ENCODE measurements at places on chromosomes 7 and 10. TPM values are rescaled to one million over a fixed set of nuclear protein-coding genes. Genes with fewer than 3 reads are reported as not detected.
A peak's percentile ranks its signal among the peaks of the same experiment; 100 is the strongest.

GRCh38 chr10:84944187-84944586 is 615.8 kb downstream of the CCSER2 start:
- H3K4me1 ChIP-seq = peaks cover 7% of the 10 kb centered on the region
- peaks cover 2% of the 10 kb centered on the region for H3K27me3 ChIP-seq
- no peaks in the 10 kb centered on the region for H3K36me3 ChIP-seq
- DNase-seq = no peak
- H3K4me3 ChIP-seq = no peak overlapping the region

Gene KIF11
- total RNA-seq = 55.7 TPM

DNA sequence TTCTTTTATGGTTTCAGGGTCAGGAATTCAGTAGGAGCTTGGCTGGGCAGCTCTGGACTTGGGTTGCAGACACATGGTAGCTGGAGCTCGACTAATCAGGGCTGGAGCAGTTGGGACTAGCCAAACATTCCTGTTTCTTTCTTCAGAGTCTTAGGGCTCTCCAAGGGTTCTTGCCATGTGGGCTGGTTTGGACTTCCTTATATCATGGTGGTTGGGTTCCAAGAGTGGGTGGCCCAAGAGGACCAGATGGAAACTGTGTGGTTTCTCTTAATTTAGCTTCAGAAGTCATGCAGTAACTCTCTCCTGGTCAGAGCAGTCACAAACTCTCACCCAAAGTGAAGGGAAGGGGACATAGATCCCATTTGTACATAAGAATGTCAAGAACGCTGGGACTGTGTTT is 270.1 kb upstream of the FZD1 start:
- 0 out of 2 replicates have a peak, but pooled peaks cover 3% of the 10 kb centered on the region for H3K36me3 ChIP-seq
- no peaks in the 10 kb centered on the region for H3K4me1 ChIP-seq
- no peaks in the 10 kb centered on the region for H3K27me3 ChIP-seq
- no peak overlapping the region for H3K27ac ChIP-seq

- H3K36me3 ChIP-seq = peaks cover 5% of the 10 kb centered on the region
- H3K27me3 ChIP-seq = no peaks in the 10 kb centered on the region
- no peak overlapping the region for H3K4me3 ChIP-seq
- no peak overlapping the region for H3K27ac ChIP-seq
- H3K4me1 ChIP-seq = no peaks in the 10 kb centered on the region
Measured at GRCh38 chr10:49272251-49273081, 26.5 kb upstream of the C10orf71 start.

GRCh38 chr7:106282390-106282789 is 2.4 kb downstream of the NAMPT start:
- H3K36me3 ChIP-seq = no peaks in the 10 kb centered on the region
- H3K27me3 ChIP-seq = no peaks in the 10 kb centered on the region
- H3K4me1 ChIP-seq = peaks cover 50% of the 10 kb centered on the region
- no peak overlapping the region for H3K27ac ChIP-seq
- H3K4me3 ChIP-seq = peak overlapping the region; percentile 94

Gene CLEC2L
- total RNA-seq = 0.69 TPM

GRCh38 chr7:148803094-148803493 is 81.0 kb downstream of the EZH2 start:
- H3K27me3 ChIP-seq = no peaks in the 10 kb centered on the region
- peak overlapping the region; percentile 21 for H3K27ac ChIP-seq
- no peak overlapping the region for H3K4me3 ChIP-seq

Gene SPDYE16
- total RNA-seq = not detected

DNA sequence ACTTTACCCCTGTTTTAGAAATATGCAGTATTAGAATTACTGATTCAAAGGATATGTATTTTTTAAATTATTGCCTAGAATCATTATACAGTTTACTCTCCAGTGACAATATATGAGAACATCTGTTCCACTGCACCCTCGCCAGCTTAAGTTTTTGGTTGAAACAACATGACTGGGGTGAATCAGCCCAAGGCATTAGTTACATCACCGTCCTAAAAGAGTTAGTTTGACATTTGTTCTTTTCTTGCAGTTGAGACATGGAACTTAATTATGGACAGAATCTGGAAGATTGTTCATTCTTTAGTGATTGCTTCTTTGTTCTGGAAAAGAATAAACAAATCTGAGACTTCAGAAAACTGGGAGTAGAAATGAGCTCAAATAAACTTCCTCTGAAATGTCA is 167.3 kb upstream of the DKK1 start:
- no peaks in the 10 kb centered on the region for H3K27me3 ChIP-seq
- H3K4me1 ChIP-seq = peaks cover 3% of the 10 kb centered on the region
- no peak overlapping the region for H3K4me3 ChIP-seq
- no peak overlapping the region for H3K27ac ChIP-seq
- no peaks in the 10 kb centered on the region for H3K36me3 ChIP-seq

- DNase-seq = no peak
- peaks cover 30% of the 10 kb centered on the region for H3K4me1 ChIP-seq
- H3K27me3 ChIP-seq = peaks cover 3% of the 10 kb centered on the region
- no peak overlapping the region for H3K27ac ChIP-seq
- H3K4me3 ChIP-seq = no peak overlapping the region
Measured at GRCh38 chr7:12092499-12093130, 118.5 kb upstream of the TMEM106B start.

GRCh38 chr10:119759832-119760231 is 34.0 kb downstream of the INPP5F start:
- H3K27me3 ChIP-seq = no peaks in the 10 kb centered on the region
- no peaks in the 10 kb centered on the region for H3K36me3 ChIP-seq
- no peak overlapping the region for H3K4me3 ChIP-seq
- H3K27ac ChIP-seq = peak overlapping the region; percentile 18
- peaks cover 11% of the 10 kb centered on the region for H3K4me1 ChIP-seq

Gene TMEM270
- total RNA-seq = not detected

Measured in WTC11 (cell line).